ENCODE measurements at places on chromosomes 12 and 14.

- DNase-seq = no peak
Observed at GRCh38 chr14:101179691-101180211, 276.2 kb upstream of the RTL1 start.

- no peak for DNase-seq
Observed at GRCh38 chr12:97177481-97177880, 270.4 kb downstream of the NEDD1 start.

GRCh38 chr14:92978229-92979021 lies 55.5 kb downstream of the CHGA start:
- DNase-seq = no peak

GRCh38 chr12:117067016-117067415 lies 32.2 kb downstream of the TESC start:
- no peak for DNase-seq

DNA sequence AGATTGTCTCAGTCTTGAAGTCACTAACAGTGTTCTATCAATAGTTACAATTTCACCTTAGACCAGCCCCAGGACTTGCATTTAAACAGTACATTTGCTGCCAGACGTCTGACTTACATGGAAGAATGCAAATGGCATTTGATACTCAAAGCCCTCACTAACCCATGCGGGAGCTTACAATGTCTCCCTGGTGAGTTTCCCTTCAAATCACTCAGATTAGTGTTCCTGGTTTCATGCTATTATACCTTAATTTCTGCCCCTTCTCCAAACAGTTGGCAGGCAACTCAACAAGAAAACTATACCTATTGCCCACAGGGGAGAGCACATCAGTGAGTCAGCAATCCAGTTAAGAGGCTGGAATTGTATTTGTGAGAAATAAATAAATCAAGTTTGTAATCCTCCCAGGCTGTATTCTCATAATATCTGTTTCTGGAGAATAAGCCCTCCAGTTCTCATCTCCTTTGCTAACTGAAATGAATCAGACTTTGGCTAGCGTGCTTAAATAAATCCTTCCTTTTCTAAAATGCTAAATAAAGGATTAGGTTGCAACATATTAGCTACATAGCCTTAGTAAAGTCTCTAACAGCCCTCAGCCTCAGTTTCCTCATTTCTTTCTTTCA lies 23.7 kb downstream of the GSTZ1 start:
- DNase-seq = no peak

GRCh38 chr12:106655577-106655976 lies 72.8 kb downstream of the RFX4 start:
- no peak for DNase-seq

DNA sequence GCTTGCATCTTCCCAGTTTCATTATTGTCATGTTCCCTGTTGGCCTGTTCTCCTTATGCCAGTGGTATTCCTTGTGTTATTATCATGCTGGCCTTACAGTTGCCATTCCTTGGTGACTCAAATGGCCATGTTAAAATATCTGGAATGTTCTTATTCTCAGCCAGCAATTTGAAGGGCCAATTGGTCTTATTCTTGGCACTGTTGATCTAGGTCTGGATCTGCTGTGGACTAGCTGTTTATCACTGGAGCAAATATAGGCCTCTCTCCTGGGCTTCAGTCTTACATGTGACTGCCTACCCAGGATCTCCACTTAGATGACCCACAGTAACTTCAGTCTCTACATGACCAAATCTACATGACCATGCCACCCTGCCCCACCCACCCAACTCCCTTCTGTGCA lies 5.4 kb downstream of the CIPC start:
- no peak for DNase-seq

- DNase-seq = no peak
Observed at GRCh38 chr12:58310809-58311622, 369.6 kb downstream of the ATP23 start.

- DNase-seq = no peak
Observed at GRCh38 chr12:114241973-114242434, 163.9 kb downstream of the TBX5 start.

DNA sequence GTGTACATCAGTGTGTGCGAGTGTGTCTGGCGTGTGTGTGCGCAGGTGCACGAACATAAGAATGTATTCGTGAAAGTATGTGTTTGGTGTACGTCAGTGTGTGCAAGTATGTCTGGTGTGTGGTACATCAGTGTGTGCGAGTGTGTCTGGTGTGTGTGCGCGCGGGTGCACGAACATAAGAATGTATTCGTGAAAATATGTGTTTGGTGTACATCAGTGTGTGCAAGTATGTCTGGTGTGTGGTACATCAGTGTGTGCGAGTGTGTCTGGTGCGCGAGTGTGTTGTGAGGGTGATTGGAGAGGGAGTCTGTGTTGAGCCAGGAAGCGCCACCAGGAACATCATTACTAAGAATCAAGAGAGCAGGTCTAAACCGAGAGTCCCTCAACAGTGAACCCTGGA lies 143.8 kb downstream of the BCL11B start:
- DNase-seq = no peak

GRCh38 chr14:26841920-26842741 lies 244.3 kb upstream of the NOVA1 start:
- DNase-seq = no peak

- DNase-seq = no peak
Observed at GRCh38 chr12:95870897-95871296, 12.1 kb downstream of the SNRPF start.

DNA sequence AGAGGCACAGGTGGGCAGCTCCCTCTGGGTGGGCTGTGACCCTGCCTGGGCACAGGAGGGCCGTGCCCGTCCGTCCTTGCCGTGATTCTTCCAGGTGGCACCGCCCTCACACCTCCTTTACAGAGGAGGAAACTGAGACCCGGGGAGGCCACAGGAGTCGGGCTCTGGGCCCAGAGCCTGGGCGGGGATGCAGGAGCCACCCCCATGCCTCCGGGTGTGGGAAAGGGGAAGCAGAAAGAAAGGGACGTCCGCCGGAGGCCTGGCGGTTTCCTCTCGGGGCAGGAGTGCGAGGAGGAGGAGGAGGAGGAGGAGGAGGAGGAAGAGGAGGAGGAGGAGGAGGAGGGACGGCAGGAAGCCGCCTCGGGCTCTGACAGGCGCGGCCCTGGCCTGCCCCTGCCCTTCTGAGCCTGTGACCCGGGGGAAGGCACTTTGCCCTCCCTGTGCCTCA lies 23.0 kb downstream of the SH2B3 start:
- no peak for DNase-seq

- no peak for DNase-seq
Observed at GRCh38 chr14:60313093-60313492, 64.1 kb downstream of the PPM1A start.

GRCh38 chr12:2547273-2548044 lies 247.3 kb upstream of the FKBP4 start:
- no peak for DNase-seq

GRCh38 chr12:109943811-109944210 lies 43.7 kb downstream of the TCHP start:
- no peak for DNase-seq

- no peak for DNase-seq
Observed at GRCh38 chr12:11709513-11709912, 60.0 kb downstream of the ETV6 start.

DNA sequence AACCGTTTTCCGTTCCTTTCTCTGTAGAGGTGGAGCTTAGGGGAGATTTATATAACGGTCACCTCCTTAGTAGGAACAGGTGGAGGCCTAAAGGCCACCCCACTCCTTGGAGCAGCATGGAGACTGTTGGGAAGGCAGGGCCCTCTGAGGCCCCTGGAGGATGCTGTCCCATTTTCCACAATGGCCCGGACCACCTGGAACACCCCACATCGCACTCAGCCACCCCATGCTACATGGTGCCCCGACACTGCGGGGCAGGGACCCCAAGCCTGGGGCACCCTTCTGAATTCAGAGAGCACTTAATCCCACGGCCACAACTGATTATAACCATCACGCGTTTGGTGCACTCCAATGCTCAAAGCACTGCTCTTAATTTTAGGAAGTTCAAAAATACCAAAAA lies 41.4 kb downstream of the C14orf132 start:
- peak; percentile 3 for DNase-seq

- DNase-seq = no peak
Observed at GRCh38 chr12:47193066-47193465, 113.3 kb upstream of the AMIGO2 start.

GRCh38 chr12:11730299-11731041 lies 81.0 kb downstream of the ETV6 start:
- DNase-seq = no peak

- DNase-seq = no peak
Observed at GRCh38 chr12:41521872-41522379, 333.8 kb downstream of the PDZRN4 start.

GRCh38 chr12:19085090-19085489 lies 44.4 kb upstream of the PLEKHA5 start:
- DNase-seq = no peak

- DNase-seq = peak; percentile 53
Observed at GRCh38 chr12:104473374-104473983, 16.7 kb downstream of the CHST11 start.

GRCh38 chr12:15772405-15773018 lies 16.7 kb downstream of the EPS8 start:
- no peak for DNase-seq

DNA sequence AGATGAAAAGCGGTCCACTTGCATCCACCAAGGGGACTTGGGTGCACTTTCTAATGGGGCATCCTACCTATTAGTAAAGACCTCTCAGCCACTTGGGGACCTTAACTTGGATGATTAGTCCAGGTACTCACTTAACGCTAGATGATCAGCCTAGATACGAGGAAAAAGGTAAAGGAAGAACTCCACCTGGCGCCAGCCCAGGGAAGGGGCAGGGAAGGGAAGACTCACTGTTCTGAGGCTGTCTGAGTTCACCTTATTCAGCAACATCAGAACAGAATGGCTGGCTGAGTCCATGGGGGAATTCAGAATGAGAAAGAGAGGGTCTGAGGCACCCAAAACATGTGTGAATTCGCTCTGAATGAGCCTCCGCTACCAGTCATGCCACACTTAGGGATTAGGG lies 7.1 kb downstream of the IL22 start:
- DNase-seq = no peak

DNA sequence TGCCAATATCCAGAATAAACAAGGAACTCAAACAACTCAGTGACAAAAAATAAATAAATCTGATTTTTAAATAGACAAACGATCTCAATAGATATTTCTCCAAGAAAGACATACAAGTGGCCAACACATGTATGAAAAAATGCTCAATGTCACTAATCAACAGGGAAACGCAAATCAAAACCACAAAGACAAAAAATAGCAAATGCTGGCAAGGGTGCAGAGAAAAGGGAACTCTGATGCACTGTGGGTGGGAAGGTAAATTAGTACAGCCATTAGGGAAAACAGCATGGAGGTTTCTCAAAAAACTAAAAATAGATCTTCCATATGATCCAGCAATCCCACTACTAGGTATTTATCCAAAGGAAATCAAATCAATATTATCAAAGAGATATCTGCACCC lies 3.5 kb upstream of the EIF5 start:
- DNase-seq = no peak

GRCh38 chr14:93059260-93059659 lies 56.5 kb downstream of the ITPK1 start:
- no peak for DNase-seq

- DNase-seq = no peak
Observed at GRCh38 chr14:95162641-95163040, 5.3 kb upstream of the DICER1 start.

GRCh38 chr12:109844091-109844490 lies 10.9 kb upstream of the TRPV4 start:
- no peak for DNase-seq

DNA sequence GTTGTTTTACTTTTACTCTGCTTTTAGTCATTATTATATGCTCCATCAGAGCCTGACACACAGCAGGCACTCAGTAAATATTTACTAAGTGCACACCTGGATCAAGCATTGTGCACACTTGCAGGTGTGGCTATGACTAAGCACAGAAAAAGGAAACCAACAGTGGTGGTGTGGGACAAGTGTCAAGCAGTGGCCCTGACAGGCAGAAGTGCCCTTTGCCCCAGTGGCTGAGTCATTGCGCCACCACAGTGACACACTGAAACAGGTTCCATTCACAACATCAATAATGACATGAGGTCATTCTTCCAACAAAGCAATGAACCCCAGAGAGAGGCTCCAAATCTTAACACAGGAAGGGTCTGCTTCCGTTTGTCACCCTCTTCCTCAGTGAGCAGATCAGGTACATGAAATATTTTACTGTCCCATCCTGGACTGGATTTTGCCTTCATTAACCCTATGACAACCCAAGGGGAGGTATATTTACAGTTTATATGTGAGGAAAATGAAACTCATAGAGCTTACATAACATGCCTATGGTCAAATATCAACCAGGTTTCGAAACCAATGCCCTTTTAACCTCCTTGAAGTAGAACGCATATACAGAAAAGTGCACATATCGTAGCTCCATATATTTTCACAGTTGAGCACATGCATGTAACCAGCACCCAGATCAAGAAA lies 82.6 kb upstream of the GTF2A1 start:
- no peak for DNase-seq

All from activated naive CD8-positive, alpha-beta T cell treated with anti-CD3 and anti-CD28 coated beads, Interleukin-2, amount 10 ng/mL, durations not matched to agents 7 days and 5 days (primary cell).